Mesothelial cell of epicardium (in vitro differentiated cells): ENCODE measurements at places on chromosomes 11 and 22.

DNA sequence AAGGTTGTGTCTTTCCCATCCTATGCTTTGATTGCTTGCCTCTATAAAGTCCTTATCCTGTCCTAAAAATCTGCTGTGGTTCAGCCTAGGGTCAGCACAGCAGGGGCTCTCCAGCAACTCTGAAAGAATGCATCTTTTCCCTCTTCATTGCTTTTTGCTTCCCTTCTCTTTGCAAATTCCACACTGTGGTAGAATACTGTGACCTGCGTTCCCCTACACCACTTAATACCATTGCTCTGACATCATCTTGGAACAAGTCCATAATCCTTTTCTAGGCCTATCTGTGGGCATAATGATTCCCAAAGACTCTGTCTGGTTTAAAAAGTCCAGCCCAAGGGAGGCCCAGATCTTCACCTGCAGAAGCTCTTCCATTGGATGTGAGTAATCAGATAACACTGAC lies 177.7 kb downstream of the NAV2 start:
- DNase-seq = no peak
- peaks cover 10% of the 10 kb centered on the region for H3K36me3 ChIP-seq
- peaks cover 18% of the 10 kb centered on the region for H3K4me1 ChIP-seq
- no peaks in the 10 kb centered on the region for H3K27me3 ChIP-seq
- H3K4me3 ChIP-seq = no peak overlapping the region

DNA sequence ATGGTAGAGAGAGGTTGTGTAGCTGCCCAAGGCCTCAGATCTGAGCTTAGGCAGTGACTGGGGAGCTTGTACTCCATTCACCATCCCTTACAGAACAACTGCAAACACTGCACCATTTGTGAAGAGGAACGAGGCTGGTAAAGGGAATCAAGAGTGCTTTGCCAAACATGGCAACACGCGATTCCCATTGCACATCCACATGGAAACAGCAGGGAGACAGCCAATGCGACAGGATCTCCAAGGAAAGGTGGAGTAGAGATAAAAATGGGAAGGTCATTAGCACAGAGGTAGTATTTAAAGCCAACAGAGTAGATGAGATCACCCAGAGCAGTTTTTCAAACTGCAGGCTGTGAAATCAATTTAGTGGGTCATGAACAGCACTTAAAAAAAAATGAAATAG lies 42.0 kb downstream of the TCF20 start:
- H3K4me3 ChIP-seq = no peak overlapping the region
- H3K27ac ChIP-seq = no peak overlapping the region
- H3K36me3 ChIP-seq = peaks cover 4% of the 10 kb centered on the region
- no peak for DNase-seq

DNA sequence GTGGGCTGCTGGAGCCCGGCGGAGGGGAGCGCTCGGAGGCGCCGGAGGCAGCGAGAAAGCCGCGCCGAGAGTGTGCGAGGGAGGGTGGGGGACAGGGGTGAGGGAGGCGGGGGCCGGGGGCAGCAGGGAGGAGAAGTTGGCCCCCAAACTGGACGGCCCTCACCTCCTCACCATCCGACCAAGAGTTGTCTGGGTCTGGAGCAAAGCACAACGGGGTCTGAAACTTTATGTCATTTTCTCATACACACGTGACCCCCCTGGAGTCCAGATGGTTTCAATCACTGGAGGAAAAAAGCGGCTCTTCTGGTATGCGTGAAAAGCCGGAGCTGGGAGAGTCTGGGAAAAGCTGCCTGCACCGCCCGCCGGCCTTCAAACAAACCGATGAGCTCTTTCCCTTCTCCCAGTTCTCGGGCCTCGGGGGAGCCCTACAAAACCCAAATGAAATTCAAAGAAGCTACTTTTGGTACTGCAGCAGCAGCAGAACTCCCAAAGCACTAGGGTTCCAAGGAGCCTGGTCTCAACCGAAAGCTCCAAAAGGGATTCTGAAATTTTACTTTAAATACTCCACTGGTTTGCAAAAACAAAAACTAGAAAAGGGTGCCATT lies 39.7 kb upstream of the AKIP1 start:
- DNase-seq = peak; percentile 76
- H3K36me3 ChIP-seq = no peaks in the 10 kb centered on the region
- no peaks in the 10 kb centered on the region for H3K27me3 ChIP-seq
- H3K27ac ChIP-seq = peak overlapping the region; percentile 98
- H3K4me1 ChIP-seq = peaks cover 55% of the 10 kb centered on the region

- no peaks in the 10 kb centered on the region for H3K36me3 ChIP-seq
- no peak for DNase-seq
- H3K4me3 ChIP-seq = no peak overlapping the region
- H3K27ac ChIP-seq = peak overlapping the region; percentile 18
- peaks cover 37% of the 10 kb centered on the region for H3K4me1 ChIP-seq
Observed at GRCh38 chr11:3614742-3615171, 27.0 kb downstream of the ART5 start.

DNA sequence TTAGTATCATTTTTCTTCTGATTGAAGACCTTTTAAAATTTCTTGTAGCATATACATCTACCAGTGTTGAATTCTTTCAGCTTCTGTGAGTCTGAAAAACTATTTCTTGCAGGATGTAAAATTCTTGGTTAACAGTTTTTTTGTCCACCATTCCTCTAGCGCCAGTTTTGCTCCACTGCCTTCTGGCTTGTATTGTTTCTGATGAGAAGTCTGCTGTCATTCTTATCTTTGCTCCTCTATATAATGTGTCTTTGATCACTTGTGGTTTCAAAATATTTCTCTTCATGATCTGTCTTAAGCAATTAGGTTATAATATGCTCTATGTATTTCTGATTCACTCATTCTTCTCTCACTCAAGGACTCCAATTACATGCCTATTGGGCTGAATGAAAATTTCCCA lies 152.3 kb downstream of the INSC start:
- H3K27ac ChIP-seq = no peak overlapping the region
- H3K4me3 ChIP-seq = no peak overlapping the region

GRCh38 chr11:123451183-123451781 lies 21.2 kb downstream of the GRAMD1B start:
- H3K4me1 ChIP-seq = no peaks in the 10 kb centered on the region
- H3K27me3 ChIP-seq = no peaks in the 10 kb centered on the region
- DNase-seq = no peak
- no peaks in the 10 kb centered on the region for H3K36me3 ChIP-seq

GRCh38 chr22:23109079-23109347 lies 32.8 kb downstream of the RSPH14 start:
- DNase-seq = no peak
- peaks cover 11% of the 10 kb centered on the region for H3K4me1 ChIP-seq
- H3K36me3 ChIP-seq = no peaks in the 10 kb centered on the region

DNA sequence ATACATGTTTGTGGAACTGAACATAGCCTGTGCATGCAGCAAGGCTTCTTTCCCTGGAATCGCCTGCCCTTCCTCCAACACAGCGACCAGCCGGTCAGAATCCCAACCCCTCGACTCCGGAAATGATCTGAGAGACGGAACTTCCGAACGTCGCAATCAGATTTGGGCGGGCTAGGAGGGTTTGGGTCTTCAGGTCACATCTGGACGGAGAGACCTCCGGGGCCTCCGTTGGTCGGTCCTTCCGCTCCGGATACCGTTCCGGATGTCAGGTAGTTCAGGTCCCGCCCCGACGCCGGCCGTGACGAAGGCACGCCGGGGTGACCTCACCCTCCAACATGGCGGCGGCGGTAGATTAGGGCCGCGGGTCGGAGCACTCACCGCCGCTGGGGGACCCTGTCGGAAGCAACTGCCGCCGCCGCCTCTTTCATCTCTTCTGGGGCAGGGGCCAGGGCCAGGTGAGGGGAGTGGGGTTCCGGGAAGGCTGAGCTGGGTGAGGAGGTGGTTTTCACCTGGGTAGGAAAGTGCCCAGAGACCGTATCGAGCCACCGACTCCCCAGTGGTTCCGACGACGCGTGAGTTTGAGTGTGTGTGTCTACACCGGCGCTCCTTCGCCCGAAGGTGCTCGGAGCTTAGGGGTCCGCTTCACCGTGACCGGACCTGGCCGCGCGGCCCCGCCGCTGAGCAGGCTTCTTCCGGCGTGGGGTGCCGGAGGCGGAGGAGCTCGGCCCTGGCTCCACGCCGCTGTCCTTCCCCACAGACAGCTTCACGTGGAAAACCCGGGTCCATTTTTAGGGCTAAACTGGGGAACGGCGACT lies at the start of gene BCL2L13:
Gene BCL2L13, plus strand, starts transcription at position 326 of the 815 bp plus-strand sequence. CDS start 16,955 bp downstream, outside the sequence.
- peak within 1 kb of the TSS; percentile 99 for H3K27ac ChIP-seq
- H3K36me3 ChIP-seq = peaks cover 6% of the 10 kb centered on the region
- DNase-seq = peak; percentile 85
- no peaks in the 10 kb centered on the region for H3K27me3 ChIP-seq

DNA sequence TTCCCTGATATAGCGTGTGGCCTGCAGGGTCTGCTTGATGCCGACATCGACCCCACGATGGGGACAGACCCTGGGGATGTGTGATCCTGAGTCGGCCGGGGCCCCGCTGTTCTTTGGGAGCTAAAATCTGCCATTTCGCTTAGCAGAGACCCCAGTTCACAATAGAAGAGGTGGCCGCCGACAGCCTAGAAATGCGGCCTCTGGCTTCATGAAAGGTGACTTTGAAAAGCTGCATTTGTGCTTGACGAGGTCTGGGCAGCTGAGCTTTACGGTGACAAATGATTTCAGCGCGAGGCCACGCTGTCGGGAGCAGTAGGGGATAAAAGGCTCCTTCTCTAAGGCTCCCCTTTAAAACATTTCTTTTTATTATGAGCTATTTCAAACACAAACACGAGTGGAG lies 71.7 kb downstream of the RPS6KA4 start:
- peaks cover 8% of the 10 kb centered on the region for H3K4me1 ChIP-seq
- H3K4me3 ChIP-seq = no peak overlapping the region
- no peaks in the 10 kb centered on the region for H3K36me3 ChIP-seq
- no peaks in the 10 kb centered on the region for H3K27me3 ChIP-seq
- no peak overlapping the region for H3K27ac ChIP-seq
- DNase-seq = no peak

GRCh38 chr11:43130616-43131015 lies 181.2 kb upstream of the API5 start:
- H3K4me1 ChIP-seq = peaks cover 2% of the 10 kb centered on the region
- no peaks in the 10 kb centered on the region for H3K36me3 ChIP-seq
- no peak overlapping the region for H3K4me3 ChIP-seq
- DNase-seq = no peak

- no peak overlapping the region for H3K4me3 ChIP-seq
- no peaks in the 10 kb centered on the region for H3K27me3 ChIP-seq
- DNase-seq = no peak
Observed at GRCh38 chr11:13118650-13119049, 109.5 kb downstream of the RASSF10 start.
